ENCODE measurements at places on chromosomes 3 and 15.

GRCh38 chr3:90184861-90185260 is 1077.4 kb downstream of the EPHA3 start:
- DNase-seq, result no peak

- no peak for DNase-seq
Observed at GRCh38 chr3:61808999-61809398, 247.6 kb downstream of the PTPRG start.

GRCh38 chr3:106088304-106088703 is 219.5 kb upstream of the CBLB start:
- no peak for DNase-seq

GRCh38 chr15:82958638-82959037 is 6.1 kb upstream of the HOMER2 start:
- DNase-seq, result no peak

DNA sequence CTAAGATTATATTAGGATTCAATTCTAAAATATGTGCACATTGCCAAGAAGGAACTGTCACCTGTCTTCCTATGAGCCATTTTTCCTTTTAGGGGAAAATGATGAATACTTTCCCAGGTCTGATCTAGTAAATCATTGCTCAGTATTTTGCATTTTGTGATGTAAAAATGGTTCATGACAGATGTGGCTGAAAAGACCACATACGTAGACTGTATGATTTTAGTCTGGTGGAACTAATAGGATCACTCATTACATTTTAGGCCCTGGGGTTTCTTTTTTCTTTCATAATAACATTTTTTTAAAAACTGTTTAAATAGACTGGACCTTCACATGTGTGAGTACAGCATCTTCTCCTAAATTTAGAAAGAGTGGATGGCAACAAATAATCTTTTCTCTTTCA is 201.7 kb upstream of the MLF1 start:
- no peak for DNase-seq

DNA sequence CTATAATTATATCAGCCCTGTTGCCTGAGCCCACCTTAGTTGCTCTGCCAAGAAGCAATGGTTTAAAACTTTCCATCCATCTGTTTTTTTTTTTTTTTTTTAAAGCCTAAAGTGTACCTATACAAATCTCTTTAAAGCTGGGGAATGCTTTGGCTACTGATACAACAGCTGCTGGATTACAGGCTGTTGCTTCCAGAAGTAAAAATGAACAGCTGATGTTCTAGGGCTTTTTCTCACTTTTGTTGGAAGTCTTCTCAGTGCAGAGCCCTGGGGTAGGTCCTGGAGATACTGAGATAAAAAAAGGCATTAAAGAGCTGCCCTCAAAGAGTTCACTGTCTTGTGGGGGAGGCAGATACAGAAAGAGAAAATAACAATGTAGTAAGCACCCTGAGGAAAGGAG is 218.1 kb downstream of the NLGN1 start:
- DNase-seq, result no peak

DNA sequence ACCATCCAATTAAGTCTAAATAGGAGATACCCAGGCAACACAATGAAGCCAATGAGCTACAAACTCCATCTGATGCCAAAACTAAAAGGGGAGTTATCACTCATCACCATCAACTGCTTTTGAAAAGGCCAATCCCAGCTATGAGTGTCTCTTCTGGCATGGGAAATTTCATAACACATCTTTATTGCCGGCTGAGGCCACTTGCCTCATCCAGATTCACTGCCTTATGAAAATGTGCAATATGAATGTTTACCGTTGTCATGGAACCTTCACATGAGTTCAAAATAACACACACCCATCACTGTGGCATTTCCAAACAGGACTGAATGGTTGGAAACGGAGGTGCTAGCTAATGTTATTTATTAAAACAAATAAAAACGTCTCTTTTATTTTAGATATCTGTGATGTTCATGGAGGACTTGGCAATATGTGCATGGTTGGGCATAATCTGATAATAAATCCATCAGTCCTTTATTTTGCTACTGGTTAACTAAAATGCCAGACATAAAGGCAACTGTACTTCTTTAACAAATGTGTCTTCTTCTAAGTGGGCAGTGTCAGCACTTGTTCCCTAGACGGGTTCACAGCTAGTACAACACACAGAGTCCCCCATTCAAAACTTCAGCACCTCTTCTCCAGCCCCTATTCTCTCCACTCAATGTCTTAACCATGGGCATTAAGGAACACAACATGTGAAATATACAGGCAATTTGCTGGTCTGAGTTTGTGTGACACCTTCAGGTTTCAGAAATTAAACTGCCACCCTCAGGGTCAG is 143.9 kb downstream of the MAGI1 start:
- DNase-seq, result no peak

- no peak for DNase-seq
Observed at GRCh38 chr3:103684904-103685303, 1250.1 kb downstream of the ZPLD1 start.

DNA sequence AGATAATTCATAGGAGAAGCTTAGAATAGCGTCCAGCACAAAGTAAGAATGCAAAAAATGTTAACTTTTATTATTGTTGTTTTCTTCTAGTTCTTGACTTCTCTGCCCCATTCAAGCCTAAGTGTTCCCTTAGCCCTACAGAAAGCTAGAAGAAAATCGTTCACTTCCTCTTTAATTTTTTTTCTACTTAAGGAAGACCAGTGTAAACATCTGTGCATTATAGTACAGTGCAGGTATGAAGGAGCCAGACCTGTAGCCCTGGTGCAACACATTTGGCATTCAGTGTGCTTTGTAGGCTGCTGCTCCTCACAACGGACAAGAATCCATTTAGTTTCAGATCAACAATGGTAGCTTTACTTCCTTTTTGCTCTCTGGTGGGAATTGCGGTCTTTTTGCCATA is 127.8 kb upstream of the SLC7A14 start:
- no peak for DNase-seq

DNA sequence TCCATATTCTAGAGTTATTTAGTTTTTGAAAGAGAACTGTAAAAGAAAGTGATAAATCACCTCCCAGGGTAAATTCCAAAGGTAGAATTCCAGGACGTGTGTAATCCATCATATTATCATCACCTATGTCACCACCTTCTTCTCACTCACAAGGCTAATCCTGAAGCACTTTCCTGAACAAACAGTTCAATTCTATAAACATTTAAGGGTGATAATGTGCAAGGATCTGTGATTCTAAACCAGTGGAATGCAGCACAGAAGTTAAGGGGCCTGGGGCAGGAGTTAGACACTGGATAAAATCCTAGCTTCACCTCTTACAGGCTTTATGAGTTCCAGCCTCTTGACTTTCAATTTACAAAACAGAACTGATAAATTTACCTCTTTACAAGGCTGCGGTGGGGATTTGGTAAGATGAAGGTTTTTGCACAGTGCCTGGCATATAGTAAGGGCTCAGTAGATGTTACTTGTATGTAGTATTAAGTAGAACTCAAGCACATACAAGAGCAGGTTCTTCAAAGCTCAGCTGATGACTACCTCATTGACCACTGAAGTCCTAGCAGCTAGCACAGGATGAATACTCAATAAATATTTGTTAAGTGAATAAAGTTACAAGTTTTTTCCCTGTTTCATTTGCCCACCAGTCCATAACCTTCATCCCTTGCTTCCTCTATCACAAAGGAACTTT is 47.3 kb upstream of the CCDC80 start:
- no peak for DNase-seq

DNA sequence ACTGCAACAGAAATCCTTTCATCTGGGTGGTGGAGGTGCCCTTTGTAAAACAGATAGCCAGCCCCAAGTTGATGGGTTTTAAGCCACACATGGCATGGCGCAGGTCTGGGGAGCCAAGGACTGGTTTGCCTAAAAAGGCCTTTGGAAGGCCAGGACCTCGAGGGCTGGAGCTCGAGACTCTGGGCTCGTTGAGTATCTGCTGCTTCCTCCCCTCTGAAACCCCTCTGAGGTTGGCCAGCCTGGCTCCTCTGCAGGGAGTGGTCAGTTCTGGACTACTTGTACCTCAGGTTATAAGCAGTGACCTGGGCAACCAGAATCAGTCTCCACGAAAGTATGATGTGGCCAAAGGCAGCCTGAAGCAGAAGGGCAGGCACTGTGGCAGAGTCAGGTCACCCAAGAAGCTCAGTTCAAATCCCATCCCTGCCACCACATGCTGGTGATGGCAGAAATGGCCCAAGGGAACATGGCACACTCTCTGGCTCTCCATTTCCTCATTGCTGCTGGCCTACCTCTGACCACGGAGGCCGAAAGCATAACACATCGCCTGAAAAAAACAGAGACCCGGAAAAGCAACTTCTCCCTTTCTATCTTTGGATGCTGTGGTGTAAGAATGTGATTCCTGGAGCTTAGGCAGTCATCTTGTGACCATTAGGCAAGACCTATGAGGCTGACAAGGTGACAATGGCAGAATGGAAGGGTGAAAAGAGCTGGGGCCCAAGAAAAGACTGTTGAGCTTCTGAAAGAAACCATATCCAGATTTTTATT is 51.2 kb downstream of the WNT7A start:
- DNase-seq, result no peak

DNA sequence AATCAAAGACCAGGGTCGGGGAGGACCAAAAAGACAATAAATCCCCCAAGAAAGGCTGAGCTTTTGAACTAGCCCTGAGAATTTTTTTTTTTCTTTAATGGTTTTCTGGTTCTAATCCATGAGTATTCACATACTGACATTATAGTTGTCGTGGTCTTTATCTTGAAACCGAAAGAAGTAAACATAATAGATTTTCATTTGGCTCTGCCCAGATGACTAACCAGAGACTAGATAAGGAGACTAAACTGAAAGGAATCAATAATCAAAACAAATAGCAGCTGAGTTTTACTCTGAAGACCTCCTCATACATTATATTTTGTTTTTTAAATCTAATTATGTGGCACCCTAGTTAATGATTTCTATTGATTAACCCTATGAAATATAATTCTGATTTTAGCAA is 381.4 kb downstream of the CNTN3 start:
- DNase-seq, result no peak

DNA sequence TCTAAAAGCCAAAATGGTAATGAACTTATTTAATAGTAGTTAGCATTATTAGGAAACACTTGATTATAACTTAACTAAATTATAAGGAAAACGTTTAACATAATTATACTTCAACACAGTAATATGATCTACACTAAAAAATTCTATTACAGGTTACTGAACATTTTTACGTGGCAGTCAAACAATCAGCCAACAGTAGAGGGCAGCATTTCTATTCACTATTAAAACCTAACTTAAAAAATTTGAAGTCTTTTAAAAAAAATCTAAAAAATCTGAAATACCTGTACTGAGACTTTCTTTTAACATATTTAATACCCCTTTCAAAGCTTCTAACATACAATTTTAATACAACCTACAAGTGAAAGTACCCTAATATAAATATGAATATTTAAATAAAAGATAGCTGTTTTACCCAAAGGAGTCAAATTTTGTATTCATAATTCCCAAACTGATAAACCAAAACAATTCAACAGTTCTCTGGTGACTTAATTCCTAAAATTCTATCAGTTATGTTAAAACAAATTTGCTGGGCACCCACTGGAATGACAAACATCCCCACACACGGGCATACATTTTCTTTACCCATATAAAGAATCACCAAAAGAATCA is 41.5 kb downstream of the DLG1 start:
- peak; percentile 18 for DNase-seq

DNA sequence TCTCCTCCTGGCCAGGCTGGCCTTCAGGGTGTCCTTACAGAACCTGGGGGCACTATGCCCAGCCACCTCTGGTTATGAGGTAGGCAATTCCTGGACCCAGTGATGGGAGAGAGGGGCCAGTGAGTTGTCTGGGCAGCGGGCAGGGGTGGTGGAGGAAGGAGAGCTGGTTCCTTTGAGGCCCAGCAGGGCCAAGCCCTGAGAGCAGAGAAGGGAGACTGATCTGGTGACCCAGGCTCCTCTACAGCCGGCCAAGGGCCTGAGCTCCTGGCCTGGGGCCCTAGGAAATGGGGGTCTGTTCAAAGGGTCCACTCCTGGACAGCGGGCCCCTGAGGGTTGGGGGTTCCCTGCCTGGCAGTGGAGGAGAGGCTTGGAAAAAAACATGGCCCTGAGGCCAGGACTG is 7.9 kb downstream of the SLC38A3 start:
- no peak for DNase-seq

DNA sequence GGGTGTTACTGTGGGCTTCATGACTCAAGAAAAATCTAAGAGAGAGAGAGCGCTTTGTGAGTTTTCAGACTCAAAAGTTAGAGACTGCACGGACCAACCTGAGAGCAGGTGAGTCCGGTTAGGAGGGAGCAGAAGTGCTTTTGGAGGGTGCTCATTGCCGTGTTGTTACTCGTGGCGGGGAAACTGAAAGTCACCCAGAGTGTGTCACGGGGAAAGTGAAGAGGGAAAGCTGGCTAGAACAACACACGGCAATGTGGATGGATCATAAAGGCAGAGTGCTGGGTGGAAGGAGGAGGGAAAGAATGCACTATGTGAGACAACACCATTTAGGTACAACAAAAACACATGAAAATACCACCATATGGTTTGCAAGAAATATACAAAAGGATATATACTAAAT is 112.3 kb downstream of the BDH1 start:
- DNase-seq, result no peak

- DNase-seq, result no peak
Observed at GRCh38 chr3:45100981-45101407, 45.2 kb downstream of the CDCP1 start.

- no peak for DNase-seq
Observed at GRCh38 chr15:94306700-94307650, 75.6 kb downstream of the MCTP2 start.

DNA sequence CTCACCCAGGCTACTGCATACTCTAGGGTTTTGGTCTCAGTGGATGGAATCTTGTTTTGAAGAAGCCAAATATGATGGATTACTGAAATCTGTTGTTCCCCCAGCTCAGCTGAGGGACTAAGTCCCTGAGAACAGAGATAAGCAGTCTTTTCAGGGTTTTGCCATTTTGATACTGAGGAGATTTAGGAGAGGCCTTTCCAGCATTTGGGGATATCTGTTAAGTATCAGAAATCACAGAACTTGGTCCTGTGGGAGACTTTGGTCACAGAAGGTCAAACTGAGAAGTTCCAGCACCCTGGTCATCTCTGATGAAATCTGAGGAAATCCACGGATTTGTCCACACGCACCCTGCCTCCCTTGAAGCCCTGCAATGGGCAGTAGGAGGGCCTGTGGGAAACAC is 181.0 kb upstream of the GADL1 start:
- no peak for DNase-seq

Measured in effector CD4-positive, alpha-beta T cell (primary cell).